MG63 (cell line): ENCODE measurements at places on chromosomes 4 and X. TPM values are rescaled to one million over a fixed set of nuclear protein-coding genes. Genes with fewer than 3 reads are reported as not detected.

Gene TBC1D14
- 15.3 and 16.3 TPM in 2 replicates for total RNA-seq

Gene NUP54
- total RNA-seq, result 42.1 and 50.7 TPM in 2 replicates

Gene PRR32
- not detected in 2 replicates for total RNA-seq

Gene UGT2A3
- total RNA-seq, result not detected in 2 replicates

Gene SLIT2
- total RNA-seq, result 1.9 and 3.3 TPM in 2 replicates

Gene CRMP1
- total RNA-seq, result not detected in 2 replicates

Gene NPNT
- 0.13 and 28.7 TPM in 2 replicates for total RNA-seq

Gene KIAA1210
- not detected in 2 replicates for total RNA-seq

Gene NHS
- 0.07 and 0.10 TPM in 2 replicates for total RNA-seq

Gene NPY2R
- total RNA-seq, result not detected in 2 replicates

Gene HTRA3
- 0.15 and 1.3 TPM in 2 replicates for total RNA-seq

Gene GJB1
- total RNA-seq, result not detected in 2 replicates

Gene MAGEB10
- not detected in 2 replicates for total RNA-seq

Gene CD38
- not detected in 2 replicates for total RNA-seq

Gene FAM3A
- 22.3 and 48.2 TPM in 2 replicates for total RNA-seq

Gene SLC38A5
- total RNA-seq, result 0.79 and 2.0 TPM in 2 replicates

Gene USP38
- total RNA-seq, result 5.2 and 9.5 TPM in 2 replicates

Gene CYSLTR1
- not detected in 2 replicates for total RNA-seq
